K562 (cell line): ENCODE measurements at places on chromosomes 2 and 18. TPM values are rescaled to one million over a fixed set of nuclear protein-coding genes. Genes with fewer than 3 reads are reported as not detected.

- DNase-seq: no peak
- no peak overlapping the region for H3K27ac ChIP-seq
- H3K4me3 ChIP-seq: no peak overlapping the region
- H3K36me3 ChIP-seq: no peaks in the 10 kb centered on the region
- H3K27me3 ChIP-seq: peaks cover 67% of the 10 kb centered on the region
Observed at GRCh38 chr2:3631851-3632659, 25.9 kb upstream of the ALLC start.

DNA sequence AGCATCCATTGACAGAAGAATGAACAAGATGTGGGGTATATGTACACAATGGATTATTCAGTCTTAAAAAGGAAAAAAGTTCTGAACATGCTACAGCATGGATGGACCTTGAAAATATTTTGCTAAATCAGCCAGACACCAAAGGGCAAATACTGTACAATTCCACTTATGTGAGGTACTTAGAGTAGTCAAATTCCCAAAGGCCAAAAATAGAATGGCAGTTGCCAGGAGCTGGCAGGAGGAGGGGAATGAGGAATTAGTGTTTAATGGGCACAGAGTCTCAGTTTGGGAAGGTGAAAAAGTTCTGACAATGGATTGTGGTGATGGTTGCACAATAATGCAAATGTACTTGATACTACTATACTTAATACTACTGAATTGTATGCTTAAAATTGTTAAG lies 193.2 kb downstream of the MBD2 start:
- H3K4me3 ChIP-seq: no peak overlapping the region
- H3K27ac ChIP-seq: no peak overlapping the region
- no peaks in the 10 kb centered on the region for H3K27me3 ChIP-seq
- H3K36me3 ChIP-seq: no peaks in the 10 kb centered on the region

DNA sequence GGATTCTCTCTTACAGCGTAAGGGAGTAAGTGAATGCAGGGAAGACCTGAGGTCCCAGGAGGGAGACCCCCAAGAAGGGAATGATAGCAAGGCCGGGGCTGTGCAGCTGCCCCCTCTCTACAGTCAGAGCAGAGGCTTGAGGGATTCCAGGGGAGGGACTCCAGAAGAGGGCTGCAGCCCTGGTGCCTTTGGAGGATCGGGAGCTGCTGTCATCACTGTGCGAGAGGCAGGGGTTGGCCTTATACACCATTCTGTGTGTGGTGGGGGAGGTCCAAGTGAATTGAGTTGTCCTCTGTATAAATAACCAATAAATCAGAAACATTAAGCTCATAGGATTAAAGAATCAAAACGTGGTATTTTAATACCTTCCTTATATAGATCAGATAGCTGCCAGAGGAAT lies 114.9 kb downstream of the GLI2 start:
- DNase-seq: no peak
- H3K27ac ChIP-seq: no peak overlapping the region
- H3K4me3 ChIP-seq: no peak overlapping the region
- 0 out of 2 replicates have a peak, but pooled peaks cover 5% of the 10 kb centered on the region for H3K4me1 ChIP-seq
- peaks cover 30% of the 10 kb centered on the region; the same call in 2 of the 3 replicates for H3K27me3 ChIP-seq

GRCh38 chr2:11009891-11010290 lies 98.2 kb downstream of the KCNF1 start:
- H3K27ac ChIP-seq: no peak overlapping the region
- H3K27me3 ChIP-seq: peaks cover 2% of the 10 kb centered on the region; the same call in 1 of the 3 replicates
- no peak overlapping the region for H3K4me3 ChIP-seq
- DNase-seq: no peak
- H3K4me1 ChIP-seq: no peaks in the 10 kb centered on the region

DNA sequence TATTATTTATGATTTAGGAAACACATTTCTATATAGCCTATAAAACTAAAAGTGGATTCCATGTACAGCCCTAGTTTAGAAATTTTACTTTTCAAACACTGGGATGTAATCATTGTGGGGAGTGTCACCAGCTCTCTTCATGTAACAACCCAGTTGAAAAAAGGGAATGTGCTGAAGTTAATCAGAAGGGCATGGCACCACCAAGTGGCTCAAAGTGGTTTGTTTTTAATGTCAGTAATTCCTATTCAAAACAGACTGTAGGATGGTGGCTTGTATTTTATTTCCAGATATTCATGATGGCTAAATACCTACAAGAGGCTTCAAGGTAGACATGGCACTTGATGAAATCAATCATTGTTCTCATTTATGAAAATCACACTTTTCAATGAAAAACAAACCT lies 58.1 kb upstream of the TMEM182 start:
- H3K4me1 ChIP-seq: peaks cover 5% of the 10 kb centered on the region
- H3K27ac ChIP-seq: no peak overlapping the region
- peak; percentile 58 for DNase-seq

- H3K27me3 ChIP-seq: no peaks in the 10 kb centered on the region
- no peaks in the 10 kb centered on the region; the same call in 2 of the 3 replicates for H3K4me1 ChIP-seq
- no peaks in the 10 kb centered on the region for H3K36me3 ChIP-seq
- H3K27ac ChIP-seq: no peak overlapping the region
- no peak overlapping the region for H3K4me3 ChIP-seq
- no peak for DNase-seq
Observed at GRCh38 chr2:150182566-150183235, 304.8 kb downstream of the RND3 start.

DNA sequence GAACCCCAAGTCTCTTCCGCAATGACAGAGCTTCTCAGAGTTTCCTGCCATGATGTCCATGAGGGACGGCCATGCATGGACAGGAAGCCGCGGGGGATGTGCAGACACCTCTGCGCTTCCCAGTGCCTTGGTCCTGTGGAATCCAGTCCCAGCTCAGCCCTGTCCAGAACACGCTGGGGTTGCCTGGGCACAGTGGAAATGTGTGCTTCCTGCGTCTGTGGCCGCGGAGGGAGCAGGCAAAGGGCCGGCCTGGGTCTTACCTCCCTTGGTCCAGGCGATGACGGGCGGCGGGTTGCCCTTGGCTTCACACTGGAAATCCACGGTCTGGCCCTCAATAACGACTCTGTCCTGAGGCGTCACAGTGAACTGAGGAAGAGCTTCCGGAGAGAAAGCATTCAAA lies 79.6 kb downstream of the PXDN start:
- no peaks in the 10 kb centered on the region for H3K4me1 ChIP-seq
- H3K27ac ChIP-seq: no peak overlapping the region
- no peak overlapping the region for H3K4me3 ChIP-seq
- H3K27me3 ChIP-seq: peaks cover 21% of the 10 kb centered on the region
- no peaks in the 10 kb centered on the region for H3K36me3 ChIP-seq

DNA sequence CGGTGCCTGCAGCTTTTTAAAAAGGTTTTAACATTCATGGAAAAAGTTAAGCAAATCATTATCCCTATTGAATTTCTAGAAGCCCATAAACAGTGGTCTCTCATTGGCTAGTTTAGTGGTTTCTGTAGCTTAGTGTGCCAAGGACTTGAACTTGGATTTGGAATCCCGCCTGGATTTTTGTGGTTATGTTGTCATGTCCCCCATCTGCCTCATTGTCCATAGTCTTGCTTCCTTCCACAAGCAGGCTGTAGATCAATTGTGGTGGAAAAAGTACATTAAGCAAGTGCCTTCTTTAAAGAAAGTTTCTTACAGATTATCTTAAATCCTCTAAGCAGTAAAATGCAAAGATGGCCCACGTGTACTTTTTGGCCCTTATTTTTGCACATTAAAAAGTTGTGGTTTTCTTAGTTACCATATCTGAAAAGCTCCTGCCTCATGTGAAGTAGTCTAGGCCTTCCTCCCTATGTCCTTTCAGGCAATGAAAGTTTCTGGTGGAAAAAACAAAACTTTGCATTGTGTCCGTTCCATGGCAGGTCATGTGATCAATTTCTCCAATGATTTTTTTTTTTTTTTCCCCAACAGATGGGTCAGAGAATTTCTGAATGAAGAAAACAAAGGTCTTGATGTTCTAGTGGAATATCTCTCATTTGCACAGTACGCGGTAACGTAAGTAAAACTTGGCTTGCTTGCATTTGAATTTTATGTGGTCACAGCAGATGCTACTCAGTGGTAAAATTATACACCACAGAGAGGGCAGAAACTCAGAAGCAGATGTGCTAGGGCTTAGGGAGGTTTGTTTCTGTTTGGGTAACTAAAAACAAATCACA lies 158.9 kb downstream of the PRPF40A start:
- peaks cover 2% of the 10 kb centered on the region; the same call in 2 of the 3 replicates for H3K27me3 ChIP-seq
- H3K4me3 ChIP-seq: no peak overlapping the region
- DNase-seq: no peak

DNA sequence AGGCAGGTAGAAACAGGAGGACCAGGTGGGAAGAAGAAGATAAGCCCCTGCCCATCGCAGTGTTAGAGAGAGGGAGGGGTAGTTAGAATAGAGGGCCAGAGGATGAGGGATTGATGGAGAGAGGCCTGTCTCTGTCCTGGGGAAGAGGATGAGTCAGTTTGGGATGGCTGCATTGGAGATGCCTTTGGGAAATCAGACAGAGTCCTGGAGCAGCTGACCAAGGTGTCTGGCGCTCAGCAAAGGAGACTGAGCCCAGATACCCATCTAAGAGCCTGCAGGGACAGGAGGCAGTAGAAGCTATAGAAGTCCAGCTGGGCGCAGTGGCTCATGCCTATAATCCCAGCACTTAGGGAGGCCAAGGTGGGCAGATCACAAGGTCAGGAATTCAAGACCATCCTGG lies 177.8 kb upstream of the HAAO start:
- no peak for DNase-seq
- peaks cover 32% of the 10 kb centered on the region for H3K4me1 ChIP-seq
- H3K4me3 ChIP-seq: no peak overlapping the region
- H3K27me3 ChIP-seq: no peaks in the 10 kb centered on the region
- no peaks in the 10 kb centered on the region for H3K36me3 ChIP-seq
- no peak overlapping the region for H3K27ac ChIP-seq

DNA sequence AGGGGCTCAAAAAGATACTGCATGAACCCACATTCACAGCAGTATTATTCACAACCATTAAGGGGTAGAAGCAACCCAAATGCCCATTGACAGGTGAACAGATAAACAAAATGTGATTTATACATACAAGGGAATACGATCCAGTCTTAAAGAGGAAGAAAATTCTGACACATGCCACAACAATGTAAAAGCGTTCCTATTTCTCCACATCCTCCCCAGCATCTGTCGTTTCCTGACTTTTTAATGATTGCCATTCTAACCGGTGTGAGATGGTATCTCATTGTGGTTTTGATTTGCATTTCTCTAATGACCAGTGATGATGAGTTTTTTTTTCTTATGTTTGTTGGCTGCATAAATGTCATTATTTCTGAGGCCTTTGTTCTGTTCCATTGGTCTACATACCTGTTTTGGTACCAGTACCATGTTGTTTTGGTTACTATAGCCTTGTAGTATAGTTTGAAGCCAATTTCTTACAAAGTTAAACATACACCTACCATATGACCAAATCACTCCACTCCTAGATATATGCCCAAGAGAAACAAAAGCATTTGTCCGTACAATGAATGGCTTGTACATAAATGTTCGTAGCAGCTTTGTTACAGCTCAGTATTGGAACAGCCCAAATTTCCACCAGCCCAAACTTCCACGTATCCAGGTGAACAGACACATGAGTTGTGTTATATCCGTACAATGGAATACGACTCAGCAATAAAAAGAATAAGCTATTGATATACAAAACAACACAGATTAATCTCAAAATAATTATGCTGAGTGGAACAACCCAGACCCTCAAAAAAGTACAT lies 85.1 kb downstream of the TMEM131 start:
- peaks cover 20% of the 10 kb centered on the region; the same call in 2 of the 3 replicates for H3K36me3 ChIP-seq
- H3K27me3 ChIP-seq: no peaks in the 10 kb centered on the region
- H3K4me3 ChIP-seq: no peak overlapping the region
- DNase-seq: no peak

- H3K27ac ChIP-seq: no peak overlapping the region
- peaks cover 40% of the 10 kb centered on the region for H3K27me3 ChIP-seq
- H3K4me3 ChIP-seq: no peak overlapping the region
- H3K36me3 ChIP-seq: no peaks in the 10 kb centered on the region
- peaks cover 3% of the 10 kb centered on the region; the same call in 1 of the 2 replicates for H3K4me1 ChIP-seq
Observed at GRCh38 chr2:71716697-71717624, 263.6 kb downstream of the DYSF start.

DNA sequence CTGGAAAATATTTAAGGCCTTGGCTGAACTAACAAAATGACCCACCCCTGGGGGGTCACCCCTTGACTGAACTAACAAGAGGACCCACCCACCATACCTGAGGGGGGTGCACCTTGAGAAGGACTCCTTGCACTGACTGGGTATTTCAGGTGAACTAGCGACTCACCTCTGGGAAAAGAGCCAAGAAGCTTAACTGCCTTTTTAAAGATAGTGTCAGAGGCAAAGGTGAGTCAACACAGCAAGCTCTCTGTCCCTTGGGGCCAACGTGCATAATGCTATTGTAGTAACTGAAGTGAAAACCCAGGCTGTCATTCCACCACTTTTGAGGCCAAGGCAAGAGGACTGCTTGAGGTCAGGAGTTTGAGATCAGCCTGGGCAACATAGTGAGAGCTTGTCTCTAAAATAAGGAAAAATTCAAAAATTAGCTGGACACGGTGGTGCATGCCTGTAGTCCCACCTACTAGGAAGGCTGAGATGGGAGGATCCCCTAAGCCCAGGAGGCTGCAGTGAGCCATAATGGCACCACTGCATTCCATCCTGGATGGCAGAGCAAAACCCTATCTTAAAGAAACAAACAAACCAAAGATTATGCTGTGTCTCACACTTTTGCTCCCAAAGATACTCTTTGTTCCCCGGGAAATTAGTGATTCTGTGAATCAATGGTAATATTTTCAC lies 36.4 kb upstream of the ZCCHC2 start:
- H3K4me1 ChIP-seq: no peaks in the 10 kb centered on the region
- no peaks in the 10 kb centered on the region for H3K27me3 ChIP-seq
- H3K4me3 ChIP-seq: no peak overlapping the region
- H3K36me3 ChIP-seq: no peaks in the 10 kb centered on the region
- peak overlapping the region; percentile 73; the same call in 2 of the 3 replicates for H3K27ac ChIP-seq
- peak; percentile 60 for DNase-seq

GRCh38 chr18:21747764-21748693 lies 7.4 kb downstream of the MIB1 start:
- DNase-seq: no peak
- peaks cover 13% of the 10 kb centered on the region; the same call in 2 of the 3 replicates for H3K4me1 ChIP-seq

DNA sequence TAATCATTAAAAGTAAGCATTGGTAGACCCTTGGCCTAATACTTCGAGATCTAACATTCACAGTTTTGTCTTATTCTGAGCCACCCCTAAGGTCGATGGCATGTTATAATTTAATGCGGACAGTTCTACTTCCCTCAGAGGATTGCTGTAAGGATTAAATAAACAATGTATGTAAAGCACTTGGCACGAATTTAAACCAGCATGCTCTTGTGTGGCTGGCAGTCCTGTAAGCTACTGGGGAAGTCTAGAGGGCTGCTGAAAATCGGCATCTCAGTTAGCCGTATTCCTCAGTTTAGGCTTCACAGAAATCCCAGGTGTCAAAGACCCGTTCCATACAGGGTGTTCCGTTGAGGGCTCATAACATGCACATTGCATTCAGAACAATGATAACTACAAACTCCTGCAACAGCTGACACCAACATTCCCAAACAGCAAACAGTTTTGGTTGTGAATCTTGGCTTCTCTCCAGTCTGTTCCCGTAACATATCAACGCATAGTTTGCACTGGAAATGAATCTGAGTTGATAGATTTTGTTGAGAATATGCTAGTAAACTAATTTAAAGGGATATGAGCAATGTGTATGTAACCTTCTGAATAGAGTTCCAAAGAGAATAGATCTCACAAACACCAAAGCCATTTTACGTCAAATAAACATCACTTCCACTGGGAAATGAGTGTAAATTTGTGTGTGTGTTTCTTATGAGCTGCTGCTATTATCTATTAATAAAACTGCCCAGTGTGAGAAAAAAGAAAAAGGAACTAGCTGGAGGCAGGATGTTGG lies 52.2 kb upstream of the ACKR3 start:
- H3K27ac ChIP-seq: no peak overlapping the region
- no peaks in the 10 kb centered on the region for H3K36me3 ChIP-seq
- H3K4me1 ChIP-seq: no peaks in the 10 kb centered on the region
- no peak for DNase-seq
- no peaks in the 10 kb centered on the region; the same call in 1 of the 2 replicates for H3K27me3 ChIP-seq
- no peak overlapping the region for H3K4me3 ChIP-seq

The TDRD15 gene
- total RNA-seq: 0.07 and 0.11 TPM in 2 replicates

The UBXN4 gene
- total RNA-seq: 54.6 and 58.6 TPM in 2 replicates

The LYPD1 gene
- not detected in 2 replicates for total RNA-seq

The AFF3 gene
- 0.02 and 0.11 TPM in 2 replicates for total RNA-seq

The INHBB gene
- 0.11 TPM in 1 of 2 replicates, not detected in the other for total RNA-seq
